ENCODE measurements at places on chromosomes 13 and 19. TPM values are rescaled to one million over a fixed set of nuclear protein-coding genes. Genes with fewer than 3 reads are reported as not detected.

Gene CEACAM16
- total RNA-seq, result not detected

Gene DMKN
- 48.9 TPM for total RNA-seq

Gene CACNA1A
- total RNA-seq, result 2.7 TPM

Gene ATP4B
- total RNA-seq, result not detected

Gene CLDN10
- total RNA-seq, result not detected

Gene IL11
- 0.28 TPM for total RNA-seq

Gene UBAC2
- 45.2 TPM for total RNA-seq

Gene MAB21L1
- total RNA-seq, result 0.31 TPM

Gene CAPN12
- 1.3 TPM for total RNA-seq

DNA sequence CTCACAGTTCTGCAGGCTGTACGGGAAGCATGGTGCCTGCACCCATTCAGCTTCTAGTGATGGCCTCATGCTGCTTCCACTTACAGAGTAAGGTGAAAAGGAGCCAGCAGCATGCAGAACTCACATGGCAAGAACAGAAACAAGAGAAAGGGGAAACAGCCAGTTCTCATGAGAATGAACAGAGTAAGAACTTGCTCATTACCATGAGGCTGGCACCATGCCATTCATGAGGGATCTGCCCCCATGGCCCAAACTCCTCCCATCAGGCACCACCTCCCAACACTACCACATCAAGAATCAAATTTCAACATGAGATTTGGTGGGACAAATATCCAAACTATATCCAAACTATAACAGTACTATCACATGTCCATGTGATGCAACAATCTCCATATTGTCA is 72.1 kb downstream of the KATNAL1 start:
- DNase-seq, result no peak

DNA sequence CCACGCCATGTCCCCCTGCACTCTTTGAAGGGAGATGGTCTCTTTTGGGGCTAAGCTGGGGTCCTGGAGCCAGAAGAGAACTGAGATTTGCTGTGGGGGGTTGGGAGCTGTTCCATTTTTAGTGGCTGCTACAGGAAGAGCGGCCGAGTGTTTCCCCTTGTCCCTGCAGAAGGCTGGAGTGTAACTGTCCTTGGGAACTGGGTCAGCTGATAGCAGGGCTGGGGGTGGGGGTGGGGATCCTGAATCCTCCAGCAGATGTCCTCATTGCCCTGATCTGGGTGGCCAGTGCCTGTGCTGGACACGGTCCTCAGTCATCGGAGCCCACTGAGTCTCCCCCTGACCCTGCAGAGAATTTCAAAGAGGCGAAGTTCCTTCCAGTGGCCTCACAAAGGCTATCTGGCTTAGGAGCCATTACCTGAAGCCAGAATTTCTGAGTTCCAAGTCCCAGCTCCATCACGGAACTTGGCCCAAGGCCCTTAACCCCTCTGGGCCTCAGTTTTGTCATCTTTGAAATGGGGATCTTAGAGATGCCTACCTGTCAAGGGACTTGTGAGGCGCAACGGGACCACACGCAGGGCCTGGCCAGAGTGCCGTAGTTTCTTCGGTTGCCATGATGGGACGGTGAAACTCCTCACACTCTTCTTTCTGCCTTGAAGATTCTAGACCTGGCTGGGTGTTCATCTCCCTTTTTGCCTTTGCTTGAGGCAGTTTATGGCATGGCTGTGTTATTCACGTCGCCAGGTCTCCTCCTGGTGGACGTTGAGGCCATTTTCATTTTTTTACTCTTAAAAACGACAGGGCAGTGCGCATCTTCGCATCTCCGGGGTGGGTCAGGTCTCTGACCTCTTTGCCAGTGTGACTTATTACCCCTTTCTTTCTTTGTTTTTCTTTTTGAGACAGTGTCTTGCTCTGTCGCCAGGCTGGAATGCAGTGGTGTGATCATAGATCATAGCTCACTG is 51.9 kb downstream of the DNM2 start:
- no peak for DNase-seq

DNA sequence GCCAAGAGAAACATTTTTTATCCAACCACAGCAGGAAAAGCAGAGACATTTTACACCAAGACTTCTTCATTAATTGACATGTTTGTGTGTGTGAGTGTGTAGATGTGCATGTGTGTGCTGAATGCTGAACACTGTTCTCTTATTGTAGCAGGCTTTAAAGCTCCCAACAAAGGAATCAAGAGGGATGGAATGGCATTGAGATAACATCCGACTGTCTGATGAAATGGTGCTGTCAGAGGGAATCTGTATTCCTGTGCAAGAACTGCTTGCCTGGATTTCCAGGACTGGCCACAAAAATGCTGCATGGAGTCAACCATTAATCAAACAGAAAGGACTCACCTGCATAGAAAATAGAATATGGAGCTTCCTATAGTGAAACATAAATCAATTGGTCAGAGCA is 354.0 kb downstream of the UQCRFS1 start:
- DNase-seq, result no peak

DNA sequence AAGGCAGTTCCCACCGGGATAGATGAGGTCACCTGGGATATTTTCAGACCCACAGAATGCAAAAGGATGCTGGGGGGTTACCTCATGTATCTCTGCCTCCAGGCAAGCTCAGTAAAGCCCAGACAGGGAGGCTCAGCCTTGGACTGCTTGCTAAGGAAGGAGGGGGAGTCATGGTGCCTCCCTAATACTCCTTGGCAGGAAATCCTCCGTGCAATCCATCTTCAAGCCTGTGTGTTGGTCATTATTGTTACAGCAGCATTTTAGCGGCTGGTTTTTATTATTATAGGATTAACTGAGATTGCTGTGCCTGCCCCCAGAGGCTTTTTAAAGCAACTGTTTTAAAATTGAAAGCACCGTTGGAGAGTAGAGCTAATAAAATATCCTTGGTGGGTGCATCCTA is 188.5 kb upstream of the UBL3 start:
- DNase-seq, result no peak

GRCh38 chr19:39684267-39684666 is 20.0 kb upstream of the LGALS14 start:
- no peak for DNase-seq

GRCh38 chr13:101398191-101398590 is 18.1 kb downstream of the NALCN start:
- DNase-seq, result no peak

GRCh38 chr19:42024622-42025111 is 30.6 kb upstream of the ATP1A3 start:
- DNase-seq, result no peak

DNA sequence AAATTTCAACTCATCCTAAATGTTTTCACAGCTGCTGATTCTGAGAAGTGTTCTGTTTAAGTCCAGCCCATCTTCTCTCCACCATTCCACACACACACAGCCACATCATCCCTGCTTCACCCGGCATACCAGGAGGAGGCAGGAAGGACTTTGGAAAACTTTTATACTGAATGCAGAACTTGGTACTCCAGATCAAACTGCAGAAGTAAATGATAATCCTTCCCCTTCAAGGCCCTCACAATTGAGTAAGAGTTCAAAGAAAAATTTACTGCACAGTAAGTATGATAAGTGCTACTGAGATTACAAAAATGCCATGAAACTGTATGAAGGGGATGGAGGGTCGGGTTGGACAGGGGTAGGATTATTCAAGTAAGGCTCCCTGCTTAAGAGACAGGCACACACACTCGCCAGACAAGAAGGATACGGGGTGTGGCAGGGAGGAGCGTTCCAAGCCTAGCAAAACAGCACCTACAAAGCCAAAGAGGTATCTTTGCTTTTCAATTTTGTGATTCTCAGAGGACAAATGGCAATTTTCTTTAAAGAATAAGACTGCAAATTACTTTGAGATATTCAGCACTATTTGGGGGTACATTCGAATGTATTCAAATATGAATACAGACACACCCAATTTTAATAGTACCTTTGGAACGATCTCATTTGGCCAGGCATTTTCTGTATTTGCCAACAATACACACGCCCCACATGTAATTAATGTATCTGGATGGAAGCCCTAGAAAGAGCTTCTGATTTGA is 2.5 kb downstream of the USP12 start:
- DNase-seq, result no peak

GRCh38 chr19:32349724-32350470 is 4.5 kb downstream of the ZNF507 start:
- DNase-seq, result no peak

DNA sequence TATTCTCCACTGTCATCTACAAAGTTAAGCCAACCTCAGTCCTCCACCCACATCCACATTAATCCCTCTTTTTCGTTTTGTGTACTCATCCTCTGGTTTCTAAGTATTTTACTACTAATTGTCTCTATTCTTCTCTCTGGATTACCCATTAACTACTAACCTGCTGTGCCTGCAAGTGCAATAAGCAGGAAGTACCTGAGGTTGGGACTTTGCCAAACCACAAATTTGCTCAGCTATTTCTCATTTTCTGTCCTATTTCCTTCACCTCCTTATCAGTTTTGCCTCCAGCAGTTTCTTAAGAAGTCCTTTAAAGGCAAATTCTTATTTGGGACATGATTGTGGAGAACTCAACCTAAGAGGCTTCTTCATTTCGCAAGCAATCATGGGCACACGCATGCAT is 1708.9 kb downstream of the SLITRK5 start:
- no peak for DNase-seq

GRCh38 chr19:38655148-38655824 is 7.8 kb downstream of the ACTN4 start:
- DNase-seq, result no peak

- DNase-seq, result no peak
These were observed 3.7 kb upstream of the ARHGEF7 start for GRCh38 chr13:111111376-111111937.

- DNase-seq, result no peak
These were observed 6.4 kb downstream of the IGFL3 start for GRCh38 chr19:46118136-46118535.

DNA sequence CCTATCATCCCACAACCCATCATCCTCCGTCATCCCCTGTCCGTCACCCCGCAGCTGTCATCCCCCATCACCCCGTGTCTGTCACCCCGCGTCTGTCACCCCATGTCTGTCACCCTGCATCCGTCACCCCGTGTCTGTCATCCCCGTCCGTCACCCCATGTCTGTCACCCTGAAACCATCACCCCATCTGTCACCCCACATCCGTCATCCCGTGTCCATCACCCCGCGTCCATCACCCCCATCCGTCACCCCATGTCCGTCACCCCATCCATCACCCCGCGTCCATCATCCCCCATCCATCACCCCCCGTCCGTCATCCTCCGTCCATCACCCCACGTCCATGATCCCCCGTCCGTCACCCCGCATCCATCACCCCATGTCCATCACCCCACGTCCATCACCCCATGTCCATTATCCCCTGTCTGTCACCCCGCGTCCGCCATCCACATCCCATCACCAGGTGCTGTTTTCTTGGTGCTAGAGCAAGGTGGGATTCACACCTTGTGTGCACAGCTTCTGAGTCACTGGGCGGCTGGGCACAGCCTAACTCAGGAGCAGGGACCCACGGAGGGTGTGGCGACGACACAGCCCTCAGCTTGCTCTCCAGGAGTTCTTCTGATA is 24.2 kb downstream of the RASA3 start:
- peak; percentile 15 for DNase-seq

- no peak for DNase-seq
These were observed 511 bp downstream of the WDR88 start for GRCh38 chr19:33132425-33132824.

DNA sequence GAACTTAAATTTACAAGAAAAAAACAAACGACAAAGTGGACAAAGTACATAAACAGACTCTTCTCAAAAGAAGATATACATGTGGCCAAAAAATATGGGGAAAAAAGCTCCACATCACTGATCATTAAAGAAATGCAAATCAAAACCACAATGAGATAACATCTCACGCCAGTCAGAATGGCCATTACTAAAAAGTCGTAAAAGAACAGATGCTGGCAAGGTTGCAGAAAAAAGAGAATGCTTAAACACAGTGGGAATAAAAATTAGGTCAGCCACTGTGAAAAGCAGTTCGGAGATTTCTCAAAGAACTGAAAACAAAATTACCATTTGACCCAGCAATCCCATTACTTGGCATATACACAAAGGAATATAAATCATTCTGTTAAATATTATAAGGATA is 132.7 kb downstream of the UGGT2 start:
- no peak for DNase-seq

DNA sequence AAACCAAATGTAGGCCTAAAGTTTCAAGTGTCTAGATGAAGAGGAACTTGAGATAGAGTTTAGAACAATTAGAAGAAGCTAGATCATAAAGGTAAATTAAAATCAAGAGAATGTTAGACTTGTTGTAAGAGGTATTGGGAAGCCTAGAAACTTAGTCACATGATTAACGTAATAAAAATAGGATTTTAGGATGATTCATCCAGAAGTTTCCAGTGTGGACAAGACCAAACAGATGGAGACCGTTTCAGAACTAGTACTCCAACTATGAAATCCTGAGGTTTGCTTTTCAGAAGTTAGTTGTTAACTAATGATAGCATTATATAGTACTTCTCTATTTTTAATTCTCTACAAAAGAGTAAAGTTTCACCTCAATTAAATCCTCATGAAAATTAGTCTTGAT is 104.9 kb downstream of the MZT1 start:
- no peak for DNase-seq

DNA sequence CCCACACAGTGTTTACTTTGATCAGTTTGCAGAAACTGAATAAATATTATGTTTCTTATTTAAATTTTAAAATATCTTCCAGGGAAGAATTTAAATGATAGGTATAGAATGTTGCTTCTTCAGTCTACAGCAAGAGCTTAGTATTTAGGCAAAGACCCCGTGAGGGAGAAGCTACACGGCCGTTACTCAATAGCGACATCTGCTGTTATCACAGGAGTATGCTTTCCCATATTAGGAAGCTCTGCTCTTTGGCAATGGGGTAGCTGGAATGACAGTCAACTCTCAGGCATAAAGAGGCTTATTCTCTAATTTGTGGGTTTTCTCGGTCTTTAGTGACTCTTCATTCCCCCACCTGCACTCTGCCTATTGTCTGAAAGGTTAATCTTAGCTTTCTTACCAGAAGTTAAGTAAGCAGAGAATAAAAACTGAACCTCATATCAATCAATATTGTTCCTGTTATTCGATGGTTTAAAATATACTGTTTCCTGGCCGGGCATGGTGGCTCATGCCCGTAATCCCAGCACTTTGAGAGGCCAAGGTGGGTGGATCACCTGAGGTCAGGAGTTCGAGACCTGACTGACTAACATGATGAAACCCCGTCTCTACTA is 13.2 kb upstream of the LHFPL6 start:
- no peak for DNase-seq

GRCh38 chr13:31986676-31987470 is 44.7 kb upstream of the FRY start:
- DNase-seq, result no peak

Data from omental fat pad (tissue), 4 donors.